Activated CD4-positive, alpha-beta T cell treated with anti-CD3 and anti-CD28 coated beads for 1 hour (primary cell): ENCODE measurements at places on chromosomes 5 and 9.

- DNase-seq = no peak
These were observed 12.2 kb upstream of the NDFIP1 start for GRCh38 chr5:142096382-142096781.

- DNase-seq = no peak
These were observed 4.9 kb upstream of the C7 start for GRCh38 chr5:40904205-40904993.

GRCh38 chr9:4102078-4102477 lies 197.8 kb downstream of the GLIS3 start:
- DNase-seq = no peak

DNA sequence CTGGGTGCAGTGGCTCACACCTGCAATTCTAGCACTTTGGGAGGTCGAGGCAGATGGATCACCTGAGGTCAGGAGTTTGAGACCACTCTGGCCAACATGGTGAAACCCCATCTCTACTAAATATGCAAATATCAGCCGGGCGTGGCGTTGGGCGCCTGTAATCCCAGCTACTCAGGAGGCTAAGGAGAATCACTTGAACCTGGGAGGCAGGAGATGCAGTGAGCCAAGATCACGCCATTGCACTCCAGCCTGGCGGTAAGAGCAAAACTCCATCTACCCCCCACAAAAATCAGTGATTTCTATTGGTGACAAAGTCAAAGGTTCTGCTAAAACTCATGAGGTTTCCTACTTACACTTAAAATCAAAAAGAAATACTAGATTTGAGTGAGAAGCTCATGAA lies 18.8 kb downstream of the CSNK1A1 start:
- no peak for DNase-seq

DNA sequence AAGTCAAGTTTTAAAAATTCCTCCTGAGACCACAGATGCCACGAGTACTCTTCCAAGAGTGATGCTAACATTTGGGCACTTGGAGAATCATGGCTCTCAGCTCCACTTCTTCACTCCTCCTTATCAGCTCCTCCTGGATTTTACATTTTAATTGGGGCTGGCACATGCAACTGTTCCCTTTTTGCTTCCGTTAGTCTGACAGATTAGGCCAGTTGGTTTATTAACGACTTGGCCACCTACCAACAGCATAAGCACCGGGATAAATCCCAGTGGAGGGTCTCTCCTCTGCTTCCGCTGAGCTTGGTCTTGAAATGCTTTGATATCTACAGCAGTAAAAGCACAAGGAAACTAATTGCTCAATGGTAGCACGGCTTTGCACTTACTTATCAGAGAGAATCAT lies 134.6 kb upstream of the RASEF start:
- DNase-seq = no peak
